Activated CD8-positive, alpha-beta memory T cell treated with anti-CD3 and anti-CD28 coated beads for 48 hours (primary cell): ENCODE measurements at places on chromosomes 3 and 15.

DNA sequence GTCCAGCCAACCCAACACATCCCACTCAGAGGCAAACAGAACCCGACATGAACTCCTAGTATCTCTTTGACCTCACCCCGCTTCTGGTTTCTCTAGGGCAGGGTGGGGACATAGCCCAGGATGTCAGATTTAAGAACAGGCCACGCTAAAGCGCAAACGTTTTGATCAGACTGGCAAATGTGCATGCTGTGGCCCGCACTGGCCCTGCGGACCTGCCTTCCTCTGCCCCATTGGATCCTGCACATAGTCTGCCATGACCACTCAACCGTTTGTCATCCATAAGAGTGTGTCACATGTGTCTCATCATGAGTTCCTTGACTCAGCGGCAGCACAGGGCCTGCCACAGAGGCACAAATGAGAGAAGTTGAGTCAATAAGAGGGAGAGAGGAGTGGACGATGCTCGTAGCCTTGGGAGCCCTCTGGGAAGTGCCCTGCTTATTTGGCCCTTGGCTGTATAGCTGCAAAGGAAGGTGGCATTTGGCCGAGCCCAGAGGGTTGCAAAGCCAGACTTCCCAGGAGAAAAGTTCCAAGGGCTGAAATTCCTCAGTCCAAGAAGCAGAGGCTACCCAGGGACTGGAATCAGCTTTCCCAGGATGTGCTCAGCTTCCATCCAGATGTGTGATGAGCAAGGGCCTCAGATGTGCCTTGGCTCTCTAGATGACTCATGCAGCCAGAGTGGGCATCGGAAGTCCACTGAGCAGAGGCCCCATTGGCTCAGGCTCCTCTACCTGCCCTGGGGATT is 55.5 kb upstream of the SLCO2A1 start:
- no peak for DNase-seq

DNA sequence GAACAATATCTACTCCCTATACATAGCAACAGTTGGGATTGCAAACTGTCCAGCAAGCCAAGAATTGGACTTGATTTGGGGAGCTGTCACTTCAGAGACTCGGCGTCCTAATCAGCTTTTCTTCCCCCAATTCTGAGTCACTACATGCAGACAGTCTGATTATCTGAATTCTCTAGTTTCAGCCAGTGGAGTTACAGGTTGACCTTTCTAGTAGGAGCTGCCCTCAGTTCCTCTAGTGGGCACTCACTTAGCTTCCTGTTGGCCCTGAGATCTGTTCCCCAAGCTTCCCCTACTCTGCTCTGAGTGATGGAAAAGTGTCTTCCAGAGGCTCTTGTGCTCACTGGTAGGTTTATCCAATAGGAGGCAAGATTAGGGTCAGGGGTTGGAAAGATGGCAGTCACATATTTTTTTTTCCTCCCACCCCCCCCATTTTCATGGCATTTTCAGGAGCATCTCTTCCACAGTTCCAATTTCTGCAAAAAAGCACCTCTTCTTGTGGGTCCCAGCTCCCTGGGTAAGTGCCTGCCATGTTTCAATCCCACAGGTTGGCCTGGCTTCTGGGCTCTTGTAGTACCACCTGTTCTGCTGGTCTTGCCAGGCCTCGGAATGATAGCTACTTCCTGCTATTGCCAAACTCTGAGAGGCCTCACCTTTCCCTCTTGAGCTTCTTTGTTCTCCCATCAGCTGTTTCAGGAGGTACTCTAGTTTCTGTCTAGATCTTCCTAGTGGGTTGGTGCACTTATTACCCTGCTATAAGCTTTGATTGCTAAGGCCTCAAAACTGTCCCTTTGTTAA is 182.2 kb downstream of the RAP2B start:
- no peak for DNase-seq

GRCh38 chr3:150589759-150590158 is 13.4 kb upstream of the SELENOT start:
- DNase-seq = no peak

DNA sequence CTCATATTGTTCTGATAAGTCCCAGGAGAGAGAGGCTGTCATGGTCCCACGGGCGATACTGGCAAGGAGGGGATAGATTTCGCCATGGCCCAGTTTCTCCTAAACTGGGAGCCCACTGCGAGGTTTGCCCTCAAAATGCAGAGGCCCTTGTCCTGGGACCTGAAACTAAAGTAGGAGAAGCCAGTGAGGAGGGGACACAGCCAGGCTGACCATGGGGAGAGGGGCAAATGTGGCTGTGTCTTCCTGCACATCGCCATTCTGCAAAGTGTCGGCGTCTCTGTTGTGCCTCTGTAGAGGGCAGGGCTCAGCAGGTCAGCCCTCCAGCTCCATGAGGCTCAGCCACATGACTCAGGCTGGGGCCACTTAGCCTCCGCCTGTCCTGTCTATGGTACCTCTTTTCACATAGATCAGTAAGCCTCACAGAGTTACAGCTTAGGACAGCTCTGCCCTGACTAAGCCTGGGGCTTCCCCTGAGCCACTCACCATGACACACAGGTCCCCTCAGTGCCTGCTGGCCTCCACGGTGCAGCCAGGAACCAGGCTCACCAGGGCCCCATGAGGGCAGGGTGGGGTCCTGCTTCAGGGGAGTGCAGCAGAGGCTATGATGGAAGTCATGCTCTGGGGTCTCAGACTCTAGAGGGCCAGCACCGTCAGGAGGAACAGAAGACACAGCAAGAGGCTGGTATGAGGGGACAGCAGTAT is 28.6 kb upstream of the PLXNA1 start:
- no peak for DNase-seq

DNA sequence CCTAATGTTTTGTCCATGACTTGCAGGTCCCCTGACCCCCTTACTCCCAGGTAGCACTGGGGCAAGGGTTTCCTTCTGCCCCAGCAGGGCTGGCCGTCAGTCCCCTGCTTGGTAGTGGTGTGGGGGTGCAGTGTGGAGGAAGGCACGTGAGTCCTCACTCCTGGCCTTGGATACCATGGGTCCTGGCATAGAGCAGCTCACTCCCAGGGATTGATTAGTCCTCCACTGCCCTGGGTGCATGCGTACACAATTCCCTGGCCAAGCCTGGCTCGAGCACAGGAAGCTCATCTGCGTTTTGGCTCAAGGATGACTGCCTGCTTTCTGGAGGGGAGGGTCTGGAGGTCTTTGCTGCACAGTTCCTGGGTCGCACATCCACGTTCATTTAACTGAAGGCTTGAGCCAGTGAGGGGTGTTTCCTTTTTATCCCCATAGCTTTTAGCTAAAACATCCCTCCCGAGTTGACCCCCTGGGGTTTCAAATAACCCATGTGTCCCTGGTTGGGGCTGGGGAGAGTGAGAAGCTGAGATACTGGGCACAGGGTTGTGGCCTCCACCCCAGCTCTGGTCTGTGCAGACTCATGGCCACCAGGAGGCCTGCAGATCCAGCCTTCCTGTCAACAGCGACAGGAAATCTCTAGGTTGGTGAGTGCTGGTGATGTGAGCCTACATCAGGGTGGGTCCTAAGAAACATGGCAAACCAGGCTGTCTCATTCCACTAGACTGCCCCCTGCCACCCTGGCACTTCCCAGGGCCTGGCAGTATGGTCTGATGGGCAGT is 11.5 kb downstream of the HEMK1 start:
- DNase-seq = no peak

- no peak for DNase-seq
Observed at GRCh38 chr15:100252359-100252758, 89.4 kb downstream of the ADAMTS17 start.

DNA sequence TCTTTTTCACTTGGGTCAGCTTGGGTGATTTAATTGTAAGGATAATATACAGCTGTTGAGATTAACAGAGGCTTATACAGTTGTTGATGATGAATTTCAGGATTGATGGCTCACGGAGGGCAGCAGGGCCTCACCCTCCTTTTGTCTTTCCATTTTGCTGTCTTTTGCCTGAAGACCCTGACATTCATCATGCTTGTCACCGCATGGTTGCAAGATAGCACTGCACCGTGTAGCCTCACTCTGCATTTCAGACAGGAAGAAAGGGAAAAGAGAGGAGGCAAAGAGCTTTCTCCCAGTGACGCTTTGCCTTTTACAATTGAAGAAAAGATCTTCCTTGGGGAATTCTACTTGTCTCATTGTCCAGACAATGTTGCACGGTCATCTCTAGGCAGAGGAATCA is 115.1 kb downstream of the TPRG1 start:
- no peak for DNase-seq

GRCh38 chr15:79089331-79089889 is 1.2 kb downstream of the RASGRF1 start:
- no peak for DNase-seq

DNA sequence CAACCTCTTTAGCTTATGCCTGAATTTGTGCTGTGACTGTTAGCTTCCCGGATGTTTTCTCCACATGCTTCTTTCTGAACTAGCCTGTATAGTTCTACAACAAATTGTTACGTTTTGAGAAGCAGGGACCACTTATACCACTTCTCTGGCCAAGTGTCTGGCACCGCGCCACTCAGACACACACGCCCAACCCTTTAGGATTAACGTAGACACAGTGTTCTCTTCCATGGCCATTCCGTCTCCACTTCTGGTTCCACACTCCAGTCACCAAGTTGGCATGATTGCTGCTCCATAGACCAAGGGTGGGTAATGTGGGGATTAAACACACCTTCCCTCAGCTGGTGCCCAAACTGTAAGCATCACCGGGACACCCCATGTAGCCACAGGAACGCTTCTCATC is 755 bp upstream of the TMEM108 start:
- no peak for DNase-seq

- no peak for DNase-seq
Observed at GRCh38 chr3:48597408-48597800, 2.3 kb upstream of the COL7A1 start.

GRCh38 chr3:51434746-51435327 is 43.8 kb downstream of the RBM15B start:
- no peak for DNase-seq

DNA sequence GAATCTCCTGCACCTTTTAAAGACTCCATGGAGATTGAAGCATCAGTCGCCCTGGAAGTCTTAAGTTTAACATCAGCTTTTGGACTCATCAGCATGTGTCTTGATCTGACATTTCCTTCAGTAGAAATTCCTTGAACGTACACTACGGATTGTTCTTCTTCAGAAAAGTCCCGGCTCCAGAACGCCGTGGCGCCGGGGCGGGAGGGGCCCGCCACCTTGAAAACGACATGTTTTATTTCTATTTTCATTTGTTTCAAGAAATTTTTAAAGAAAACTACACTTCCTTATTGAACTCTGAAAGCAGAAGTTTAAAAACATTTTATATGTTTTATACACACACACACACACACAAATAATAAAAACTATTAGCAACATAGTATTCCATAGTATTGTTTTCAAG is 32.6 kb upstream of the RAP2B start:
- DNase-seq = no peak

DNA sequence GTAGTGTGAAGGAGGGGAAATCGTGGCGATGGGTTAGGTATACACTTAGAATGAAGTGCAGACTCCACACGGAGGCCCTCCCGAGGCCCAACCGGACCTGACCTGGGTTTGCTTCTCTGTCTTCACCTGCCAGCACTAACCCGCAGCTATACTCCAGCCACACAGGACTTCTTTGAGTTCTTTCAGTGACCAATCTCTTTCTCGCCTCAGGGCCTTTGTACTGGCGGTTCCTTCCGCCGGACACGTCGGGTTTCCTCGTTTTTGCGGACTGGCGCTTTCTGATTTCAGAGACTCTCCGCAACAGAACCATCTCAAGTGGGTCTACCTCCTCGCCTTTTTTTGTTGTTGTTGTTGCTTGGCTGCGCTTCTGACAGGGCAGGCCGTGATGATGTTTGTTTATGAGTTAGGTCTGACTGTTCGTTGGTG is at the start of gene NEIL1:
Gene NEIL1, plus strand, starts transcription at position 244 of the 426 bp plus-strand sequence. CDS start 1,867 bp downstream, outside the sequence.
- no peak for DNase-seq

GRCh38 chr15:34933432-34933975 is 36.0 kb downstream of the AQR start:
- DNase-seq = no peak

GRCh38 chr3:74287557-74287956 is 326.9 kb downstream of the CNTN3 start:
- no peak for DNase-seq

DNA sequence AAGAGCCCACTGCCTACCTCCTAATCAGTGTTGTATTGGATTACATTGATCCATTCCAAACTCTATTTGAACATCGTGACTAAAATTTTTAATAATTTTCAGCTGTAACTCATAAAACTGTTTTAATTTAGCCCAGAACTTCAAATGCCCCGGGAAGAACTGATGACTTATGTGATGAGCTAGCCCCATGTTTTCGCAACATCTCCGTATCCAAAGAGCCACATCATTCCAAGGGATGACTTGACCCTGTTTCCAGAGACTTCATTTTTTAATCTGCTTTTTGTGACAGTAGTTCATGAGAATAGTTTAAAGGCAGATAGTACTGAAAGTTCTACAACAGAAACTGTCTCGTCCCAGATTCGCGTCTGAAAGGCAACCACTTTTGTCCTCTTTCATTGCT is 97.4 kb downstream of the STAC start:
- no peak for DNase-seq

- DNase-seq = no peak
Observed at GRCh38 chr3:111412656-111413055, 129.3 kb upstream of the CD96 start.

DNA sequence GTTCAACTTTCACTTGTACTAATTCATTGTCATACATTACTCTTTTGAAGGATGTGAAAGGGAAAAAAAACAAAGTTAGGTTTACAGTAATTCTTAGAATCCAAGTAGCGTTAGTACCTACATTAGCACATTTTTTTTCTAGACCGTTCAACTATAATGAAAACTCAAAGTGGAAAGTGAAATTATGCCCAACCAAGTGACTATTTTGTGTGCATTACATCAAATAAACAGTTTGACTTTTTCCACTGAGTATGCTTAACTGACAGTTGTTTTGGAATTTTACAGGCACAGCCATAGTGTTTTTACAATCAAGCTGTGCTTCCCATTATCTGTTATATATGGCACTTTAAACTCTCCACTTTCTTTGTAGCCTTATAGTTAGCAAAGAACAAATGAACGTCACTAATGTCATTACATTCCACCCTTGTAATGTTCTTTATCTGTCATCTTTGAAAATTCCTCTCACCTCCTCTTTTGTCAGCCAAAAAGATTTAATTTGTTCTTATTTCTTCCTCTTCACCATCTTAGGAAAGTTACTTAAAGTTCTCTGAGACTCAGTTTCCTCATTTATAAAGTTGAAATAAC is 142.3 kb upstream of the SOX2 start:
- no peak for DNase-seq

- DNase-seq = no peak
Observed at GRCh38 chr15:96333131-96334016, 2.9 kb downstream of the NR2F2 start.
